A172 (cell line): ENCODE measurements at places on chromosomes 2 and 18.

- DNase-seq: peak; percentile 71
Observed at GRCh38 chr2:18117592-18117991, 239.1 kb downstream of the KCNS3 start.

DNA sequence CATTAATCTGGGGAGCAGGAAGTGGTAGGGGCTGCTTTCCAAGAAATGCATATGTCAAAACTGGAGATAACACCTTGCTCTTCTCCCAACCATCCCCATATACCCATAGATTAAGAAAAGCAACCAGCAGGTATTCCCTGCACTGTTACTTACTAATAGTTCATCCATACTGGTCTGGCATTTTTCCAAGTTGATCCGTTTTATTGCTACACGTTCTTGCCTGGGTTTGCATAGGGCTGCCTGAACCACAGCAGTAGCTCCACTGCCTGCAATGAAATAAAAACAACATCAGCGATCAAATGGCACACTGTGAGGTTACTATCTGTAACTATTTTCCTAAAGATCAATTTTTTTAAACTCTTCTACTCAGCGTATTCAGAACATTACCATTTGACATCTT, 65.6 kb downstream of the STK39 start:
- DNase-seq: no peak

GRCh38 chr2:43057742-43058725, 168.4 kb downstream of the ZFP36L2 start:
- DNase-seq: no peak

DNA sequence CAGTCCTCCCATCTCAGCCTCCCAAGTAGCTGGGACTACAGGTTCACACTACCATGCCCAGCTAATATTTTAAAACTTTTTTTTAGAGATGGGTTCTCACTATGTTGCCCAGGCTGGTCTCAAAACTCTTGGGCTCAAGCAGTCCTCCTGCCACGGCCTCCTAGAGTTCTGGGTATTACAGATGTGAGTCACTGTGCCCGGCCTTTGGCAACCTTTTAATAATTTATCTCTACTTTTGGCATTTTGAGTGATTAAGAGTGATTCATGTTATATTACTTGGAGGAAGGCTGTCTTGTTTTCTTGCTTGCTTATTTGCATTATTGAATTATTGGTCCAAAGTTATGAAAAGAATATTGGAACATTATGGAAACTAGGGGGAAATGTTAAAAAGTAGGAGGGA, 24.3 kb downstream of the NCOA1 start:
- peak; percentile 36 for DNase-seq

DNA sequence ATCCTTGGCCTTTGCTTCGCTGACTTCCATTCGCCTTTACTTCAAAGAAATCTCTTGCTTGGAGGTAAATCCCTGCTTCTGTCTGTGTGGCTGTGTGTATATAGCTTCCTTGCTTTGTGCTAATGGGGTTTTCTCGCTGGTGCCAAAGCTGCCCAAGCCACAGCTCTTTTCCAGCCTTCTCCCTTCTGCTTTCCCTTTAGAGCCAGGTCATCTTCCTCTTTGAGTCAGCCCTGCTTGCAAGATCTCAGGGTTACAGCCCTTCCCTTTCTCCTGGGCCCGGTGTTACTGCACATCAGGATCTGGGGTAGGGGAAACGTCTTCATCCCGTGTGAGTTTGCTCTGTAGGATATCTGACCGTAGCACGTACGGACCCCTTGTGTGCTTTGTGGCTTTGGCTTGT, 19.1 kb downstream of the EIF4E2 start:
- DNase-seq: no peak

DNA sequence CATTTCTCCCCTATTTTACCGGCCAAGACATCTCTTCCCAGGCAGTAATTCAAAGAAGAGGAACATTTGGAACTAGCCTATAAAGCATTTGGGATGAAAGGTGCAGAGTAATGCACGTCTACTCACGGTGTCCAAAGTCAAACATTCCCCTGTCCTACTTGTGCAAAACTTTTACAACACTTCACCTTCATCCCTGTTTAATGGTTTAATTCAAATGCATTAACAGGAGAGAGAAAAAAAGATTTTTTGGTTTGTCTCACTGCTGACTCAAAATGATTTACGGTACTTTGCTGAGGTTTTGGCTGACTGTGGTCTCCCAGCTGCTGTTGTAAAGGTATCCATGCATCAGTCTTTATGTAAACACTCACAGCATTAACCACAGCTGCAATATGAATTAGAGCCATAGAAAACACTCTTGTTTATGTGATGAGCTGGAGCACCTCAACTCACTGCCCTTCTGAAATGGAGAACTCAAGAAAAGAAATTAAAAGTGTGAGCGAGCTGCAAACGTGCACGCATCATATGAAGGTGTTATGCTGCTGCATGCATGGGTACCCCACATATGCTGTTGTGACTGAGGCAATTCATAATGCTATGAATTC, 220.5 kb downstream of the PIEZO2 start:
- DNase-seq: peak; percentile 81

DNA sequence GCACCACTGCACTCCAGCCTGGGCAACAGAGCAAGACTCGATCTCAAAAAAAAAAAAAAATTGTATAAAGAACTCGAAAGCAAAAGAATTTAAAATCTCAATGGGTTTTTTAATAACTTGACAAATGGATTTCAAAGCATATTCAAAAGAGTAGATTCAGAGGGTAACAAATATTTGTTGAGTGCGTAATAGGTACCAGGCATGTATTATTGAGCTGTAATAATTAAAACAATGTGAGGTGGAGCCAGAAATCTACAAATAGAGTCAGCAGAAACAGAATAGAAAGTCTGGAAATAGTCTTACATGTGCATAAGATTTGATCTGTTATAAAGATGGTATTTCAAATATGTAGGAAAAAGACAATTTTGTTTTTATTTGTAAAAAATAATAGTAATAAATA, 19.1 kb upstream of the RAB11FIP5 start:
- DNase-seq: no peak

DNA sequence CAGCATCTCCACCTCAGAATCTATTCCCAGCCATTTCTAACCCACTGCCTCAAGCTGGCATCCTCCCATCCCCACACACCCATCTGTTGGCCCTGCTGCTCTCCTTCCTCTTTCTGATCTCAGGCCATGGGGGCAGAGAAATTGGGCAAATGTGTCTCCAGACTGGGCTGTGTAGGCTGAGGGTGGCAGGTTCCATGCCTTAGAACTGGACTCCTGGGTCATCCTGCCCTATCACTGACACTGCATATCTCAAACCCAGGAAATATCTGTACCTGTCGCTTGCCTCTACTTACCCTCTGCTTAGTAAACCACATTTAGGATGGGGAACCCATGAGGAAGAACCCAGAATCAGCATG, 1.8 kb downstream of the WNT10A start:
- DNase-seq: no peak

DNA sequence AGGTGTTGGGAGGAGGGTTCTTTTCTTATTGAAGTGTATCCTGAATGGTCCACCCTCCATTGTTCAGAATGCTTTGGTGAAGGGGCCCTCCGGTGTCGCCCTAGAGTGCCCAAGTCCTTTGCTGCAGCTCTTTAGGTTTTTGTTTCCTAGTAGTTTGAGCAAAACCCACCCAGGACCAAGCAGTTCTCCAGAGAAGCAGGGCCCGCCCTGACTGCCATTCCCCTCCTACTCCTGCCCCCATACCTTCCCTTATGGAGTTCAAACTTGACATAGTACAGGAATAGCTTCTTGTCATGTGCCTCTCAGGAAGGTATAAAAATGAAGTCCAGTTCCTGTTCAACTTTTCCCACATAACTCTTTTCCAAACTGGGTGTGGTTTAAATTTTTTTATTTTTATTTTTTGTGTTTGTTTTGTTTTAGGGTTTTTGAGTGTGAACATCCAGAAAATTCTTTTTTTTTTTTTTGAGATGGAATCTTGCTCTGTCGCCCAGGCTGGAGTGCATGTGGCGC, 5.6 kb downstream of the MERTK start:
- no peak for DNase-seq

GRCh38 chr18:33440060-33441043, at the start of gene CCDC178:
Gene CCDC178 (minus strand): TSS chr18:33440721. CDS start chr18:33412088, 28,633 bp downstream.
- DNase-seq: no peak

DNA sequence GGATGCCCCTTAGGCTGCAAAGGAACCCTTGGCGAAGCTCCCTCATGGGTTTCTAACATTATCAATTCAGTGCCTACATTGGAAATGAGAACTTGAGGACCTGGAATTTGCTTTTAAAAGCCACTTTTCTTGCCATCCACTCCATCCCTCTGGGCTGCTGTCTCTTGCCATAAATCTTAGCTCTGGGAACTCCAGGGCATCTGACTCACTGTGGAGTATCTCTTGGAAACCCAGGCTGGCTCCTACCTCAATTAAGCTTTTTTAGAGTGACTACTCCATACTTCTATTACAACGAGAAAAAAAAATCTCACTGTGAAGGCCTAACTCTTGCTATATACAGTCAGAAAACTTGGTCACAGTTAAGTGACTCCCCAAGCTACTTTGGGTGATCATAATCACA, 227.2 kb upstream of the SETBP1 start:
- peak; percentile 1 for DNase-seq

- DNase-seq: no peak
Observed at GRCh38 chr18:42513441-42513840, 558.4 kb downstream of the PIK3C3 start.

DNA sequence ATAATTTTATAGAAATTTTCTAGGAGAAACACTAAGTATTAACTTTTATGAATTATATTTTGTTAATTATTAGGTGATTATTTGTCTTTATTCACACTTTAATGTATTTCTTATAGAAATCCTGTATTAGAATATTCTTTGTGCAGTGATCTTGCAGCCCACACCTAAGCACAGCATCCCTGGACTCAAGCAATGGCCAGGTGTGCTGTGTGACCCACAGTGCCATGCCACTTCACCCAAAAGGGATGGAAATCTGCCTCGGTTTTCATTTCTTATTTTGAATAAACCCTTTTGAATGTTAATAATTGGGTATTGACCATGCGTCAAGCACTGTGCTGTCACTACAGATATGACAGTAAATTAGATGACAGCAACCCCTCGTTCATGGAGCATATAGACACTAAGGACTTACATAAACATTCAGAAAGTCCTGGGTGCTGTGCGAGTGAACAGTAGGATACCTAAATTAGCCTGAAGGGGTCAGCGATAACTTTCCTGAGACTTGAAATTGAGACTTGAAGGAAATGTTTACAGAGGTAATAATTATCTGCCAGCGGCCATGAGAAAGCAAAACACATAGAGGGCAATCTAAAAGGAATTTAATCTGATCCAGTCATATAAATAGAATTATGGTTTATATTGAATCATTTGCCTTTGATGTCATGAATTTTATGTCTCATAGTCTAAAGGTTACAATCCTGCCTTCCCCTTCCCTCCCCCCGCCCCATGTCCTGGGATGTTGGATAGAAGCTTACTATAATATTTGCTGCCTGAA, 52.7 kb upstream of the CALCRL start:
- DNase-seq: peak; percentile 63
